ENCODE measurements at places on chromosomes 4 and X.

GRCh38 chr4:170623899-170624298 lies 534.1 kb upstream of the AADAT start:
- DNase-seq: no peak

GRCh38 chr4:168486912-168487281 lies 6.6 kb upstream of the DDX60L start:
- no peak for DNase-seq

DNA sequence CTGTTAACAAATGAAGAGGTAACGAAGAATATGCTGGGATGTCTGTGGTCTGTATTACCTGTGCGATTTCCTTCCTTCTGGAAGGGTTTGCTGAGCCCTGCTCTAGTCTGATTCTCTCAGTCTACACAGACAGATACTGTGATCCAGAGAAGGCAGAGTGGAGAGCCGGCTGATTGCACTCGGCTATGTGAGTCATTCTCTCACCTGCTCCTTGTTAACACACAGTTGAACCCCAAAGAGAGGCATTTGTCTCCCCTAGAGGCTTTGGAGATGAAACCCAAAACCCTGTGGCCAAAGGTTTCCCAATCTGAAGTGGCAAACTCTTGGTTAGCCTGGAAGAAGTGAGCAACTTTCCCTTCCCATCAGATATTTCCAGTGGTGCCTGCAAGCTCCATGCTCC lies 78.1 kb upstream of the GPC4 start:
- no peak for DNase-seq

- no peak for DNase-seq
Observed at GRCh38 chr4:74504212-74504611, 59.3 kb downstream of the AREG start.

- DNase-seq: no peak
Observed at GRCh38 chrX:152843852-152844251, 13.0 kb downstream of the NSDHL start.

GRCh38 chrX:2385224-2385623 lies 115.6 kb downstream of the DHRSX start:
- no peak for DNase-seq
